ENCODE measurements at places on chromosomes 3 and 15.
A peak's percentile ranks its signal among the peaks of the same experiment; 100 is the strongest.

DNA sequence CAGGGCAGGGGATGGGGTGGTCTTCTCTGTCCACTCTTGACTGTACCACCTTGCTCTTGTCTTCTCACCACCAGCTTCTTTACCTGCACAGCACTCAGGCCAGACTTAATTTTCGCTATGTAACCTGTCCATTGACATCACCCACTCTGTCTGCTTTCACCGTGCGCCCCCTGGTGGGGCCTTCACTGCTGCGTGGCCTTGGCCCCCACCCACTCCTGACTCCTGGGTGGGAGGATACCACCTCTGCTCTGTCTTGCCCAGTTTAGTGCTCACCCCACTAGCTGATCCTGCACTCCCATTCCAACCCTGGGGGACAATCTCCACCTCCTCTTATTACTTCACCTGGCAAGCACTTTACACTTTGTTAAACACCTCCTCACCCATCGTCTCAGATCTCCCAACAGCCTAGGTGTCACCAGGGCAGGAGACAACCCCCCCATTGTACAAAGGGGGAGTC, 17.7 kb downstream of the PTH1R start:
- peak; percentile 74 for DNase-seq

DNA sequence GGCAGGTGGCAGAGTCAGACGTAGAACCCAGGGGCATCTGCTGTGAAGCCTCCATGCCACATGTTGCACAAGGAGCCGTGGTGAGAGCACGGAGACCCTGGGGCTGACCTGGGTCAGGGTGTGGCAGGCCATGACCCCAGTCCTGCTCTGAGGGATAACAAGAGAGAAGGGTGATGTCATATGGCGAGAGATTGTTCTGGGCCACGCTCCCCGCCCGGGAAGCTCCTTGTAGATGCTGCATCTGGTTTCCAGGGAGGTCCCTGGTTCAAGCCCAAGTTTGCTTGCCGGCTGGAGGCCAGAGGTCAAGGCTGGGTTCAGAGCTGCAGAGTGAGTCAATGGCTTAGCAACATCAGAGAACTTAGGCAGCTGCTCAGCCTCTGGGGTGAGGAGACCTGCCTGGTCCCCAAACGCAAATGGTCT, 17.3 kb downstream of the FGD5 start:
- no peak for DNase-seq

- DNase-seq: peak; percentile 43
Measured at GRCh38 chr3:146972726-146973125, 367.6 kb upstream of the PLSCR5 start.

DNA sequence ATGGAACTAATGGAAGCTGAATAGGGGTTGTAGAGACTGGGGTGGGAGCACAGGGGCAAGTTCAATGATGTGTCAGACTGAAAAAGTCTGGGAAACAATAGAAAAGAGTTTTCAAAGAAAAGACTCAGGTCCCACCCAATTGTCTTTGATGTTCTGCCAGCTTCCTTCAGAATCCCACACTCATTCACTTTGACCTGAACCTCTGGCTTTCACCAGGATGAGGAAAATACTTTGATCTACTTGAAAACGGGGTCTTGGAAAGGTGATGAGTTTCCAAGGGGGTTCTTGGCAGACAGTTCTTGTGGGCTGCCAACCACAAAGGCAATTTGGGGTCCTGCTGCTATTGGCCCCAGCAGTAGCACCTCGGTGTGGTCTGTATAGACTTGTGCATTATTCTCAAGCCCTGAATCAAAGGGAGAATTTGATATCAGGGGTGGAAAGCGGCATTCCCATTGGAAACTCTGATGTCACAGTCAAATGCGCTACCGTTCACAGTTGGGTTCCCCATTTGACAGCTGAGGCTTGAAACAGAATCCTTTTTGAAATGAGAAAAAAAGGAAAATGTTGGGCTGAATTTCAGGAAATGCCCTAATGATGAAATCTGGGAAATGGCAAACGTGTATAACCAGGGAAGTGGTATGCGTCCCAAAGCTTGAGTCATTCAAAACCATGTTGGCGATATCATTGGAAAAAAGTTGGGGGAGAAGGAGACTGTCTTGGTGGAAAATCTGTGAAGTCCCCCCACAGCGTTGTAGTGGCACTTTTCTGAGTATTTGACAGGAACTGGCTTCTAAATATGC, 229.2 kb upstream of the LRTM1 start:
- peak; percentile 87 for DNase-seq

DNA sequence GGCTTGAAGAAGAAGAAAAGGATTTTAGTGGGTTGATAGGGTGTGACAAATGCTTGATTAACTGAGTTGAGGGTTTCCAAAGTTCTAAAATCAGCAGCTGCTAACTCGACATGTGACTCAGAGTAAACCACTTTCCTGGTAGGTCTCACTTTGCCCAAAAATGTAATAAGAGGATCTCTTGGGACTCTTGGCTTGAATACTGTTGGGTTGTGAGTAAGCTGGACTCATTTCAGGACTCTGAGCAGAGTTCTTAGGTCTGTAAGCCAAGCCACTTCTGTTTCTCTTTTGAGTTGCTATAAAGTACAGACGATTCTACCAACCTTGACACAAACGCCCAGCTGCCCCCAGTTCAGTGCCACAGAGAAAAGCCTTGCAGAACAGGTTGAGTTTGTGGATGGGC, 241.1 kb downstream of the ZNF621 start:
- no peak for DNase-seq

DNA sequence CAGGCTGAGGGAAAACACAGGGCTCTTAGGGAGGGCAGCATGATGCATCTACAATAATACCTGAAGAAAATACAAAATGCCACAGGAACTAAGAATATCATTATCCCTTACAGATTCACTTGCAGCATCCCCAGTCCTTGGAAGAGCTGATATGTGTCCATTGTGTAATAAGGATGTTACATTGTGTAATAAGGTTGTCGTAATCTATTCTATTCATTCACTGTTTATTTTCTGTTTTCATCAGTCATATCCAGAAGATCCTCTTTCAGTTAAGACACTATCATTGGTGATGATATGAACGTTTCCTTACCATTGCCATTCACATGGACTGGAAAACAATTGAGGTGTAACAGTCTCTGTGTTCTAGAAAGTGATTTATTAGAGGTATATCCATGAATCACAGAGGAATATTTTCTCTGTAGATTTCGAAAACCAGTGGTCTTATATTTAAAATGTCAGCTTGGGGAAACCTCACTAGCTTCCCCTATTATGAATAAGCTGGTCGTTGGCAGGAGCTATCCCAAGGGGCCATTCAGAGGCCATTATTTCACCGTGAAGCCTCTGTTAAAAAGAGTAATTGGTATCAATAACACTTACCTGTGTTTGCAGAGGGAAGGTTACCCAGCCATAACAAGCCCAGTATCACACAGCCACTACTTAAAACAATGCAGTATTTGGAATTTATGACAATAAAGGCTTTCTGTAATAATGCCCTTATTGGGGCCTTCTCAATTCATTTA, 241.1 kb downstream of the ZNF385D start:
- DNase-seq: no peak

DNA sequence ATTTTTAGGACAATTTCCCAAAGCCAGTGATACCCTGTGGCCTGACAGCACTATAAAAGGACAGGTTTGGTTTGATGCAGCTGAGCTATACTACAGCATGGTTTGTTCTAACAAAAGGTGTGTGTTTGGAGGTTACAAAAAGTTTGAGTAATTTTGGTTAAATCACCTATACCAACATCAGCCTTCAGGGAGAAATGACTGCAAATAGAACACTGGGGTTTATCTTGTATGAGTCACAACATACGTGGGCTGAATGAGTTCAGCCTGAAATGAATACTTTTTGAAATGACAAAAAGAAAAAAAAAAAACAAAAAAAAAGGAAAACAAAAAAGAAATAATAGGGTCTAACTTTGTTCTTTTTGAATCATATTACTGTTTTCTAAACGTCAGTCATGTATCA, 345.7 kb downstream of the CNTN3 start:
- no peak for DNase-seq

DNA sequence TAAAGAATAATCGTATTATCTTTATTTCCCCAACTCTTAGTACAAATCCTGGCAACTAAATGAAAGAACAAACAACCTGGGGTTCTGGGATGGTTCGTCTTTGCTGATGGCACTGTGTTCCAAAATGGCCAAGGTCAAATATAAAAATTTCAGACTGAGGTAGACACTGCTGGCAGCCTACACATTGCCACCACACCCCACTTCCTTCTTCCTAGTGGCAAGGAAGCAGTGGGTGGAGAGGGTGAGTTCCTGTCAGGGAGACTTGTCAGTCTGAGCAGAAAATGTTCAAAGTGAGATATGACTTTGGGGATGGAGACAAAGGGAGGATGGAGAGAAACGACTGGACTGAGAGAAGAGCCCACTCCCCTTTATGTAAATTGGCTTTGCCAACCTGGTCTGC, 69.6 kb downstream of the LMCD1 start:
- no peak for DNase-seq

- no peak for DNase-seq
Measured at GRCh38 chr3:173584838-173585831, 187.6 kb downstream of the NLGN1 start.

GRCh38 chr3:132196113-132196512, 121.1 kb upstream of the ACP3 start:
- no peak for DNase-seq

- no peak for DNase-seq
Measured at GRCh38 chr3:81364411-81364810, 397.0 kb downstream of the GBE1 start.

- DNase-seq: no peak
Measured at GRCh38 chr3:120425572-120426250, 25.1 kb downstream of the FSTL1 start.

- DNase-seq: no peak
Measured at GRCh38 chr3:52121813-52122212, 32.4 kb downstream of the POC1A start.

GRCh38 chr15:48617619-48618018, 27.9 kb downstream of the FBN1 start:
- no peak for DNase-seq

DNA sequence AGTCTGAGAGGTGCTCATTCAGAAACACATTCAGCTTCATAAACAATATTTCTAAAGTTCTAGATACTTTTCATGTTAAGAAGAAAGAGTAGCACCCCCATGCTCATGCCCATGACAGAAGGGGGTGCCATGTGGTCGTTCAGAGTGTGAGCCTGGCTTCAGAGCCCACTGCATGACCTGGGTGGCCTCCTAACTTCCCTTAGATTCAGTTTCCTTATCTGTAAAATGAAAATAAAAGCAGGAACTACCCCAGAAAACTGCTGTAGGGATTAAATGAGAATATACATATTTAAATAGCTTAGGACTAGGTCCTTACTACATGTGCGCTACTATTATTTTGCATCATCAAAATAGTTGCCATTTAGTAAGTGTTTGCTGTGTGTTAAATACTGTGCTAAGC, 69.2 kb downstream of the ABHD5 start:
- no peak for DNase-seq

DNA sequence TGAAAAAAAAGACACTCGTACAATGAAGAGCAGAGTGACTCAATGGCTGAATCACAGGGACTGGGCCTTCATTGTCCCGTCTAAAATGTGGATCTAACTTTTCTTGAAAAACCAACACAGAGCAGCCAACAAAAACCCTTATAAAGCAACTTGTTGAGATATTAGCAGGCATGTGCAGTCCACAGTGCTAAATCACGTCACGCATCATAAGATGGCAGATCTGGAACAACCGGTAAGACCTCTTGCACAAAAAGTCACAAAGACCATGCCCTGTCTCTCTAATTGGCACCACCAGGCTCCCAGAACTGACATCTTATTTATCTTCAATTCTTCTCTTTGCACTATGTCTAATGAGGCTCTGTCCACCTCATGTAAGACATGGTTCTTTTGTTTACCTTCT, 177.0 kb downstream of the MAGI1 start:
- DNase-seq: no peak

Measured in SW480 (cell line).